ENCODE measurements at places on chromosomes 2 and 18. TPM values are rescaled to one million over a fixed set of nuclear protein-coding genes. Genes with fewer than 3 reads are reported as not detected.

The LOXHD1 gene
- not detected for total RNA-seq

The SLC5A6 gene
- 6.6 TPM for total RNA-seq

The ACOXL gene
- total RNA-seq = not detected

The DOK6 gene
- 9.0 TPM for total RNA-seq

The LBH gene
- total RNA-seq = 50.3 TPM

The GPR35 gene
- 0.52 TPM for total RNA-seq

The TCF4 gene
- total RNA-seq = 57.8 TPM

The SCN2A gene
- total RNA-seq = 10.9 TPM

The DSC3 gene
- total RNA-seq = 0.09 TPM

The IFT172 gene
- total RNA-seq = 32.3 TPM

The C2orf80 gene
- not detected for total RNA-seq

The ADCYAP1 gene
- total RNA-seq = not detected

The TMEM247 gene
- total RNA-seq = not detected

The CTAGE1 gene
- total RNA-seq = not detected

The C2orf15 gene
- total RNA-seq = not detected

The SERPINB4 gene
- total RNA-seq = not detected

The UGT1A5 gene
- total RNA-seq = not detected

The GPR155 gene
- total RNA-seq = 1.7 TPM

The CHRND gene
- not detected for total RNA-seq

The COBLL1 gene
- total RNA-seq = 2.5 TPM

The RAD51AP2 gene
- not detected for total RNA-seq

The HOXD9 gene
- not detected for total RNA-seq

The COL5A2 gene
- total RNA-seq = 203 TPM

The CTDP1 gene
- total RNA-seq = 23.4 TPM

The SPDYA gene
- total RNA-seq = 1.3 TPM

The DNAH7 gene
- total RNA-seq = 0.94 TPM

The ALPG gene
- total RNA-seq = not detected

The BOK gene
- 9.3 TPM for total RNA-seq

The CMPK2 gene
- total RNA-seq = 0.47 TPM

The MALT1 gene
- 10.2 TPM for total RNA-seq

The ORC4 gene
- 8.4 TPM for total RNA-seq

The SMCHD1 gene
- total RNA-seq = 59.9 TPM

The KLHL41 gene
- total RNA-seq = 2.5 TPM

The CHPF gene
- 59.7 TPM for total RNA-seq

The ACMSD gene
- total RNA-seq = not detected

The ZNF514 gene
- 12.8 TPM for total RNA-seq

Data from bronchial smooth muscle cell (primary cell).